Muscle of back (tissue), 13 donors: ENCODE measurements at places on chromosomes 16 and 17.

DNA sequence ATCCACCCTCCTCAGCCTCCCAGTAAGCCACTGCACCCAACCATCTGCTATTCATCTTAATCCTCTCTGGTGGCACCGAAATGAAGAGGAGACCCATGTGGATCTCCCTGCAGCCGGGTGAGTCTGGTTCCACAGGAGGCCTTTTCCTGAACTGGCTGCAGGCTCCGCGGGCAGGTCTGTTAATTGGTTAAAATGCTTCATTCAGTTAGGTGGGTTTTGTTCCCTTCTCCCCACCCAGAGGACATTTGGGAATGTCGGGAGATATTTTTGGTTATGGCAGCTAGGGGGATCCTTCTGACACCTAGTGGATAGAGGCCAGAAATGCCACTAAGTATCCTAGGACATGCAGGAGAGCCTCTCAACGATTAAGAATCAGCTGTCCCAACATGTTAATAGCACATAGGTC, 16.7 kb downstream of the C16orf54 start:
- peak; percentile 61 for DNase-seq

GRCh38 chr17:17505151-17505550, 9.0 kb upstream of the RASD1 start:
- DNase-seq, result peak; percentile 7

GRCh38 chr16:2845116-2845515, 12.9 kb downstream of the PRSS22 start:
- DNase-seq, result no peak

DNA sequence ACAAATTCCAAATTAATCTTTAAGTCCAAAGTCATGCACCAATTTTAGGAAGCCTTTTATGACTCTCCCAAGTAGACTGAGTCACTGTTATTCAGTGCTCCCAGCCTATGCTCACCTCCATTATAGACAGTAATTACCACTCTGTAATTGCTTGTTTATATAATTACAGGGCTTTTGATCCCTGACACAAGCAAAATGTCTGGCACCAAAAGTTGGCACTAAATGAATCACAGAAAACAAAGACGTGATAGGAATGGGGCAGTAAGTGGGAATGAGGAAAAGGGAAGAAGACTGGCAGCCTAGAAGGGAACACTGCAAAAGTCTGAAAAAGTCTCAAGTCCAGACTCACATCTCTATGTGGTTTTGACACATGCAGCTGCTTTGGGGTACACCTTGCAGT, 94.1 kb downstream of the SLC39A11 start:
- no peak for DNase-seq

- DNase-seq, result no peak
These were observed 445.7 kb downstream of the TOX3 start for GRCh38 chr16:52101246-52101645.

DNA sequence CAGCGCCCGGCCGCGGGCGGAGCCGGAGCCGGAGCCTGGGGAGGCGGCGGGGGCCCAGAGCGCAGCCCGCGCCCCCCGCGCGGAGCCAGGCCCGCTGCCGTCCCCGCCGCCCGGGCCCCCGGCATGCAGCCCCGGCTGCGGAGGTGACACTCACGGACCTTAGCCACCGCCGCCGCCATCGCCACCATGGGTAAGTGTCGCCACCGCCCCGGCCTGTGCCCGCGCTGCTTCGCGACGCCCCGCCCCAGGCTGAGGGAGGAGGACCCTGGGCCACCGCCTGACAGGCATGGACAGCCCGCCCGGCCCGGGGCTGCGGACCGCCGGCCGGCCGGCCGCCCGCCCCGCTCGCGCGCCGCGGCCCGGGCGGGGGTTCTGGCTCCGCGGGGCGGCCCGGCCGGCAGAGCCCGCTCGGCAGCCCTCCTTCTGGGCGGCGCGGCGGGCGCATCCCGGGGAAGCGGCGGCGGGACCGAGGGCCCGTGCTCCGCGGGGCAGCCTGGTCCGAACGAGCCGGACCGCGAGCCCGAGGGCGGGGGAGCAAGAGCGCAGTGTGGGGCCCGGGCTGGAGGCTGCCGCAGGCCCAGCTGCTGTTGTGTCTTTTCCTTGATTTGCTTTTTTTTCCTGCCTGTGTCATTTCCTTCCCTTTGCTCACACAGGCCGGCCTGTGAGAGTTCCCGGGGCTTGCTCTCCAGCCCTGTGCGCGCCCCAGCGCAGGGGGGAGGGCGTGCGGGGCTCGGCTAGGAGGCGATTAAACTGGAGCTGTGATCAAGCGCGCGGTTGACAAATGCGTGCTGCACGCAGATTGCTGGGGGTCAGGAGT, 565 bp downstream of the MAP3K3 start:
- peak; percentile 32 for DNase-seq

DNA sequence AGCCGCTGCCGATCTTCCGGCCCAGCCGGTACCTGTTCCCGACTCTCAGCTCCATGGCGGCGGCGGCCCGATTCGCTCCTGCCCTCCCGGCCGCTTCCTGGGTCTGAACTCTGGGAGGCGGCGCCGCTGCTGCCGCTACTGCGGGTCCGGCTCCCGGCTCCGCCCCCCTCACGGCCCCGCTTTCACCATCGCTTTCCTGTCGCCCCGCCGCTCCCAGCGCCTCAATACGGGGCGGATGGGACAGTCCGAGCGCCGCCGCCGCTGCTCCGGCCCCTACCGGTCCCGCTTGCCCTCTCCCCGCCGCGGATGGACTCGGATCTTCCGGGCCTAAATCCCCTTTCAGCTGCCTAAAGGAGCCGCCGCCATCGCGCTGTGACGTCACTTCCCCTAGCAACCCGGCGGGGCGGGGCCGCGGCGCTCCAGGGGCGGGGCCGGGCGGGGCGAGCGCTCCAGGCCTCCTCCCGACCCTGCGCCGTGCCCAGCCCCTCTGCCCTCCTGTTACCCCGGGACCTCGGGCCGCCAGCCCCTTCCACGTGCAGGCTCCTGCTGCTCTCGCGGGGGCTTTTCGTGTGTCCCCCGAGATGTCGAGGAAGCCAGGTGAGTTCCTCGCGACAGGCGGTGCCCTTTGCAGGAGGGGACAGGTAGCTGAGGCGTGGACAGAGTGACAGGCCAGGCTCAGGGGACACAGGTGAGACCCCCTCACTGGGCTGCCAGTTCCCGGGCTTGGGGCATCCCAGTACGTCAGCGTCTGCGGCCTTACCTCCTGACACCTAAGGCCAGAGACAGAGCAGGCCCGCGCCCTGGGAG, at the start of gene CSNK1D:
Gene CSNK1D (minus strand): TSS at position 374 of the 807 bp plus-strand sequence. CDS start 319 bp downstream, at position 55.
- peak; percentile 87 for DNase-seq

GRCh38 chr17:48441231-48441711, 11.3 kb upstream of the SKAP1 start:
- no peak for DNase-seq

DNA sequence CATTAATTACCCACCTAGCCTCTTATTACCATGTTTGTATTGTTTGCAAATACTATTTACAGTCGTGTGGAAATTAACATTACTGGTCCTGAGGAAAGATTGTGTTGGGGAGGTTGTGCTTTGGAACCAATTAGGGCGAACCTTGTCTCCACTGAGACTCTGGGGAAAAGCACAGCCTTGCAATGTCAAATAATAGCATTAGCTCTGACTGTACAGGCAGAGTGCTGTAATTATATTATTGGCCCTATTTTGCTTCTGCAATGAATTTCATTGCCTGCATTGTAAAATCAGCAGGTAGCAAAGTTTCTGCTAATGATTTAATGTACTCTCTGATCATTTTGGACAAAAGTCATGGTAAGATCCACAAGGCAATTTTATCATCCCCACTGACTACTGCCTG, 97.0 kb downstream of the WWOX start:
- no peak for DNase-seq

GRCh38 chr17:47850692-47851573, at the start of gene SP6:
Gene SP6 (minus strand): TSS chr17:47851163. CDS start chr17:47848429, 2,734 bp downstream.
- no peak for DNase-seq

DNA sequence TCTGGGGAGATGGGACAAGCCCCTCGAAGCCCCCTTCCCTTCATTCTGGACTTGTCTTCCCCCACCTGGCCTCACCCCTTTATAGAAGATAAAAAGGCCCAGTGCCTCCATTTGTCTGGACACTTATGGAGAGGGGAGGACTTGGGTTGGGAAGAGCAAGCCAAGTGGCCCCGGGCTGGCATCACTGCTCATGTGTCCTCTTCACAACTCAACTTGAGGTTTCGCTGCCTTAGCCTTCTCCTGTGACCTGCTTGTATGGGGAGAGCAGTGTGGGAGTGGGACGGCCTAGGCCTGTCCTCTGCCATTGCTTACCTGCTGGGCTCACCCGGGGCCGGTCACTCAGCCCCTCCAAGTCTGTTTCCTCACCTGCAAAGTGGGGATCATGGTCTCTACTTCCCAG, 1.4 kb downstream of the PAQR4 start:
- DNase-seq, result no peak

DNA sequence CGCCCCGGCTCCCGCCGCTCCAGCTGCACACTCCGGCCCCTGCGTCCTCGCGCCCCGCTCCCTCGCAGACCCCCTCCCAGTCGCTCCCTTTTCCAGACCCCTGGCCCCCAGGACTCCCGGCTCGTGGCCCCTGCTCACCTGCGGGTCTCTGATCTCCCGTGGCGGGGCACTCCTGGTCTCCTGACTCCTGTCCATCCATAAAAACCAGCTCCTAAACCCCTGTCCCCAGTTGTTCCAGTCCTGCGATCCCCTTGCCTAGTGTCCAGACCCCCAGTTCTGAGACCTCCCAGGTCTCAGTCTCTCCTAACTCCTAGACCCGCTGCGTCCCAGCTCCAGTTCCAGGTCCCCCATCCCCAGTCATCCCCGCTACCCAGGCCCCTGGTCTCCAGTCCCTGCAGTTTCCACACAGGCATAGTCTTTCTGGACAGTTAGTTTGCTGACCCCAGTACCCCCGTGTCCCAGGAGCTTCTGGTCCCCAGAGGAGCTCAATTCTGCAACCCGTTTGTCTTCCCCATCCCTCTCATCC, 379 bp downstream of the SNX29 start:
- no peak for DNase-seq

DNA sequence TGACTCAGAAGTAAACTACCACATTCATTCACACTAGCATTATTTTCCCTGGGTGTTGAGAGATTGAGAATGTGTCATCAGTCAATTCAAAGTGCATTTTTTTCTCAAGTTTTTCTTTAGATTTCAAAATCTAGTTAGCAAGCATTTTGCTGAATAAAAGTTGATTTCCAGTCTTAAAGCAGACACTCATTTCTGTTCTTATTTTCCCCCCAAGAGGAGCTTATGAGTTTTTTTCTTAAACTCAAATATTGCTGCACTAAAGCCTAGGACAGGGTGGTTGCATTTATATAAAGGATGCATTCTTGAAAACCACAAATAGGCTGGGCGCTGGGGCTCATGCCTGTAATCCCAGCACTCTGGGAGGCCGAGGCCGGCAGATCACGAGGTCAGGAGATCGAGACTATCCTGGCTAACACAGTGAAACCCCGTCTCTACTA, 15.3 kb downstream of the CDH3 start:
- no peak for DNase-seq

- no peak for DNase-seq
These were observed 5.8 kb upstream of the TRAF4 start for GRCh38 chr17:28737770-28738679.

DNA sequence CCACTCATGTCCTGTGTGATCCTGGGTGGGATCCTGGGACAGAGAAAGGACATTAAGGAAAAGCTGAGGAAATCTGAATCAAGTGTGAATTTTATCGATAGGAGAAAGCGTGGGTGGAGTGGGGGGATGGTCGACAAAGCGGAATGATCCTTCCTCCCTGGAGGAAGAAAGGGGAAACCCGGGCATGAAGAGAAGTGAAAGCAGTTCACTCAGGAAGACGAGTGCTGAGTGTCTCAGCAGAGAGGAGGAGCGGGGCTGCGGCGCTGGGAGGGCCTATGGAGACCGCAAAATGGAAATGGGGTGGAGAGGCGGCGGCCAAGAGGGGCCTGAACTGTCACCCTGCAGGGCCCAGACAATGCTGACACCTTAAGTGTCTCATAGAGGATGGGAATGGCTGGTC, 8.7 kb downstream of the ZDHHC7 start:
- no peak for DNase-seq

- no peak for DNase-seq
These were observed 5.8 kb downstream of the PRSS8 start for GRCh38 chr16:31129568-31130335.

DNA sequence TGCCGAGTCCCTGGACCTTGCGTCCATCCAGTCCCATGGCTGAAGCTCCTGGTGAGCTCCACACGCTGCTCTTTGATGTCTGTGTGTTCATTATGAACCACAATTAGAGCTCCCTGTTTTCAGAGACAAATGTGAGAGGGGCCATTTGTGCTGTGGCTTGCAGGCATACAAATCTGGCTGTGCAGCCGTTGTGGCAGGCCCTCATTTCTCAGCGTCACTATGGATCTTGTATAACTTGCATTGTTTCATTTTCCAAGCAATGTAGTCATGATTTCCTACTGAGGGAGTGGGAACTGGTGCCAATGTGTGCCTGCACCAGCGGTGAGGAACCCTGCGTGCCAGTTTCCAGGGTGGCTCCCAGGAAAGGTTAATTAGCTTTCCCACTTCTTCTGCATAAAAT, 542.6 kb downstream of the TMEM114 start:
- DNase-seq, result no peak

DNA sequence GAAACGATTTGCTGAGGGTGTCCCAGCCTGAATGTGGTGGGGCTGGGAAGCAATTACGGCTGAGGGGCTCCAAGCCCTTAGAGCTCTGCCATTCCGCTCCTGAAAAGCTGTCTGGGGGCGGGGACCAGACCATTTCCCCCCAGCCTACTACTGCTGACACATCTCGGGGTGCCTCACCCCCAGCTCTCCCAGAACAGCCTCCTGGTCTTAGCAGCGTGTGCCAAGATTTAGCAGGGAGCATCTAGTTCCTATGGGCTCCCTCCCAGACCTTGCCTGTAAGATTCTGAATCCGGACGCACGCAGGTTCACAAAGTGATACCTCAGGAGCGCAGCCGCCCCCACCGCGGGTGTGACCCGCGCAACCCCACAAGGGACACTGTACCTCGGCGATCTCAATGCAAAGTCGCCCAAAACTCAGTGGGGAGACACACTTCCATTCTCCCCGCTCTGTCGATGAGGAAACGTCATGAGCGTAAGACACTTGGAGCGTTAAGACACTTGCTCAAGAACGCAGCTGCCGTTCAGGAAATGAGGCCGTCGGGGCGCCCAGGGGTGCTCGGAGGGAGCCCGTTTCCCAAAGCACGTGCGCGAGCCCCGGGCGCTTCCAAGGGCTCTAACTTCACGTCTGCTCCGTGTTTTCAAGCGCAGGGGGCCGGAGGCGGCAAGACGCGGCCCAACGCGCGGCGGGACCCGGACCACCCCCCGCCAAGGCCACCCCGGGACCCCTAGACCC, 629 bp downstream of the GEMIN4 start:
- DNase-seq, result no peak

DNA sequence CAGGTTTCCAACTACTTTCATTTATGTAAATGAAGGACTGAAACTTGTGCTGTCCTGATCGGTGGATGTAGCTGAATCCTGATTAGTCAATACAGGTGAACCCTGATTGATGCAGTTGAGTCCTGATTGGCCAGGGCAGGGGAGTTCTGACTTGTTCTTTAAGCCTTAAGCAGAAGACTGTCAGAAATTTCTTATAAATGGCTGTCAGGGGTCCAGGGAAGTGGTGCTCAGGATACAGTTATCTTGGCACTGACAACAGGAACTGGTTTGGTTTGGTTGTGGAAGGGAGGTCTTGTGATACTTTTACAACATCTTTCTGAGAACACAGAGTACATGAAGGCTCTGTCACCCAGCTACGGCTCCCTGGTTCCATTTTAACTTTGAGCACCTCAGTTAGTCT, 132.1 kb downstream of the KCNJ12 start:
- no peak for DNase-seq
